ENCODE measurements at places on chromosomes 7 and 10.

DNA sequence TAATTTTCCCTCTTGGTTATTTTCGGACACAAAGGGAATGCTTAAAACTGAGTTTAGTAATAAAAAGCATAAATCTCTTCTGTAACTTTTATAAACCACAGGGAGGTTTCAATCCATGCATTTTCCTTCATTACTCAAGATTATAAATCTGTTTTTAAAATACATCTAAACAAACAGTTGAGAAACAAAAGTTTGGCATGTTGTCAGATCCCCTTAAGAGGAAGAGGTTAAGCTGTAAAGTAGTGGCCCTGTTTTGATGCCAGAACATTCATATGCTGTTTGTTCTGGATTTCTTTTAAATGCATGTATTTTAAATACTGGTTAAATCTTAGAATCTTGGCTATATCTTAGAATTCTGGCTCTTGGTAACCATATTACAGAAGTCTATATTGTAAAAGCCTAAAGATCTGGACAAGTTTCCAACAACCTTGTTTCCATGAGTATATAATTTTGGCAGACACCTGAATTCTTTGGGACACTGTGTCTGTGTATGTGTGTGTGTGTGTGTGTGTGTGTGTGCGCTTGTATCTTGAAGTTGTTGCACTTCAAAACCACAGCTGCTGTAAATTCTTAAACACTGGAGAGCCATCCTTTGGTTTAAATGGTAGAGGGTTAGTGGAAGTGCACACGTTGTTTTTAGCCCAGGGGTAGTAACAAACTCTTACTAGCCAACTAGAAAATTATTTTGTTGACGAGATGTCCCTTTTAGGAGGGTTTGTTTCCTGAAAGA, 6.8 kb upstream of the SEMA4G start:
- DNase-seq = no peak

DNA sequence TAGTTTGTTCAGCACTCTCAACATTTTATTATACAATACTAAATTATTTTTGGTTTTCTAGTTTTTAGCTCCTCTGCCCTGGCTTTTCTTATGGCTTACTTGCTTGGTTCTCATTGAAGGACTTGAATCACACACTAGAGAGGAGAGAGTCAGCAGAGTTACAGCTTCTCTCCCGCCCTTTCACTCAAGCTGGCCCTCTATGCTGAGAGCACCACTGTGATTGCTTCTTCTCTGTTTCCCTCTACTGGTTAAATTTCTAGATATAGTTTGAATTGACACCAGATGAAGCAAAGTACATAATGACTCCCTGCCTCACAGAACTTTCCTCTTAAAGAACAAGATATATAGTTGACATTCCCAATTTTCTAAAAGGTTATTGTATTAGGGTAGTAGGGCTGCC, 767.3 kb upstream of the SORCS1 start:
- DNase-seq = no peak

GRCh38 chr7:1761097-1761496, 91.0 kb downstream of the ELFN1 start:
- DNase-seq = no peak

DNA sequence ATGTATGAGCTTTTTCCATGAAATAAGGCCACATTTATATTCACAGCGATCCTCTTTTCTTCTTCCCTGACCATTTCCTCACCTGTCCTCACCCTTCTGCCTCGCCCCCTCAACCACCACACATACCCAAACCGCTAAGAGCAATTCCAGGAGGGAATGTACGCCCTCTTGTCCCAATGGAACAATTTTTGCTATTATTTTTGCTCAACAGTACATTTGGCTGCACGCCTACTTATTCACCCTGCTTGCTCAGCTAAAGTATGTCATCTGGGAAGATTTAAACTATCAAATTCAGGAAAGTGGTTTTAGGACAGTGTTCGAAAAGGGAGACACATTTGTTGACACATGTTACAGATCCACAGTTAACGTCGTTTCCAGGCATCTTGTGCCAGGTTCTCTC, 252.7 kb downstream of the NEBL start:
- DNase-seq = no peak

DNA sequence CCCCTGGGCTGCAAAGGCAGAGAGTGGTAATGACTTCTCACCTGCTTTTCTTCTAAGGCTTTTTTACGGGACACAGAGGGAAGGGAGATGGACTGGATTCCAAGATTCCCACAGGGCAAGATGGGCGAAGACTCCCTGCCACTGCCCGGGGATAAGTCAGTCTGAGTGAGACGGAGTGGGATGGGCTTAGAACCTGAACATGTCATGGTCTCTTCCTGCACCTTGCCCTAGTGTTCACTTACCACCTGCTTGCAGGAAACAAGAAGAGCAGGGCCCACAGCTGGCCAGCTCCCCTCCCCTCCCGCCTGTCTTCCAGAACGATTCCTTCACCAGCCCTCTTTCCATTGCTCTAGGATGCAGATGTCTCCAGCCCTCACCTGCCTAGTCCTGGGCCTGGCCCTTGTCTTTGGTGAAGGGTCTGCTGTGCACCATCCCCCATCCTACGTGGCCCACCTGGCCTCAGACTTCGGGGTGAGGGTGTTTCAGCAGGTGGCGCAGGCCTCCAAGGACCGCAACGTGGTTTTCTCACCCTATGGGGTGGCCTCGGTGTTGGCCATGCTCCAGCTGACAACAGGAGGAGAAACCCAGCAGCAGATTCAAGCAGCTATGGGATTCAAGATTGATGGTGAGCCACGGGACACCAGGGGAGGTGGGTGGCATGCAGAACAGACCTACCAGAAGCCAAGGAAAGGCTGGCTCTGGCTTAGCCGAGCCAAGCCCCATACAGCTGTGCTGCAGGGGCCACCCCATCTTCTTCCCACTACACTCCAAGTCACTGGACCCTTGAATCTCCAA, 1.3 kb downstream of the SERPINE1 start:
- no peak for DNase-seq

- DNase-seq = no peak
These were observed 1357.5 kb upstream of the SORCS1 start for GRCh38 chr10:108521827-108522492.

- peak; percentile 60 for DNase-seq
These were observed 88.3 kb downstream of the CABCOCO1 start for GRCh38 chr10:61750943-61751471.

- DNase-seq = no peak
These were observed 95.1 kb upstream of the LRGUK start for GRCh38 chr7:134031835-134032617.

DNA sequence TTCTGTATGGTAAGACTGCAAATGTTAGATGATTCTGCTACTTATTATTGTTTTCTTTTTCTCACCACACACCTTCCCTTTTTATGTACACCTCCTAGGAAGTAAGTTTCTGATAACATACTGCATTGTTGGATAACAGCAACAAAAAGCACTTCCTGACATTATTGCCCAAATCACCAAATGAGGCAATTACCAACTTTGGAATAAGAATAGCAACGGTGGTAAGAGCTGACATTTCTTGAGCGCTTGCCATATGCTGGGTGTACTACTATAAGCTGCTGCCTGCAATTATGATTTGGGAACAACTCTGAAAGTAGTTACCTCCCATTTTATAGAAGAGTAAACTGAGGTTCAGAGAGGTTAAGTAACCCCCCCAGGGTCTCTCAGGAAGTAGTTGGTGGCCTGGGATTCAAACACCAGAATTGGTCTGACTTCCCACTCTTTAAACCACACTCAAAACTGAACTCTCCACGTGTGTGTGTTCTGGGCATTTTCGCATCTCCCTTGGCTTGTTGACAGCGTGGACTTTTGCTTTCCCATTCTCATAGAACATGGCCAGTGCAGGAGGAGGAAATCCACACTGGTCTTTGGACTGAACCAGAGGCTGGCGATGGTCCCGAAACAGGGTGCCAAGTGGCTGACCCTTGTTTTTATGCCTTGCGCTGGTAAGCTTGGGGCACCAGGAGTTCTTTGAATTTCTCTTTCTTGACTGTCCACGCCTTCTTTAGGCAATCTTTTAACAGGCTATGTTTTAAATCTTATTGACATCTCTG, 71.4 kb downstream of the TCF7L2 start:
- no peak for DNase-seq

DNA sequence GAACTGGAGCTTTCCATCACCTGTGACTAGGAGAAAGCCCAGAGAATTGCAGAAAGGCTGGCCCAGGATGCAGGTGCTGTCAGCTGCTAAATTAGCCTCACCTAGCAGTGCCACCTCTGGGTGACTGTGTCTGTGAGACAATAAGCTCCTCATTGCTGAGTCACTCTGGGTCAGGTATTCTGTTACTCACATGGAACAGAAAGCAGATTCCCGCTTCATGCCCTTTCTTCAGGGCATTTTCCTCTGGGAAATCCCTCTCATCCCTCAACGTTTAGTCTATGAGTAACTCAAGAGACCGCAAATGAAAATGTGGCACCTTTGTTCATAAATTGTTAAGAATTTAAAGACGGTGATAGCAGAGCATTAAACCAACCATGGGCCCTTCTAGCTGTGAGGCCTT, 184.0 kb downstream of the ADAM12 start:
- no peak for DNase-seq

- DNase-seq = no peak
These were observed 56.2 kb downstream of the TACC2 start for GRCh38 chr10:122045212-122045611.

- DNase-seq = no peak
These were observed 117.7 kb downstream of the ARHGAP21 start for GRCh38 chr10:24606021-24606420.

- no peak for DNase-seq
These were observed 196.2 kb upstream of the AGK start for GRCh38 chr7:141355032-141355431.

DNA sequence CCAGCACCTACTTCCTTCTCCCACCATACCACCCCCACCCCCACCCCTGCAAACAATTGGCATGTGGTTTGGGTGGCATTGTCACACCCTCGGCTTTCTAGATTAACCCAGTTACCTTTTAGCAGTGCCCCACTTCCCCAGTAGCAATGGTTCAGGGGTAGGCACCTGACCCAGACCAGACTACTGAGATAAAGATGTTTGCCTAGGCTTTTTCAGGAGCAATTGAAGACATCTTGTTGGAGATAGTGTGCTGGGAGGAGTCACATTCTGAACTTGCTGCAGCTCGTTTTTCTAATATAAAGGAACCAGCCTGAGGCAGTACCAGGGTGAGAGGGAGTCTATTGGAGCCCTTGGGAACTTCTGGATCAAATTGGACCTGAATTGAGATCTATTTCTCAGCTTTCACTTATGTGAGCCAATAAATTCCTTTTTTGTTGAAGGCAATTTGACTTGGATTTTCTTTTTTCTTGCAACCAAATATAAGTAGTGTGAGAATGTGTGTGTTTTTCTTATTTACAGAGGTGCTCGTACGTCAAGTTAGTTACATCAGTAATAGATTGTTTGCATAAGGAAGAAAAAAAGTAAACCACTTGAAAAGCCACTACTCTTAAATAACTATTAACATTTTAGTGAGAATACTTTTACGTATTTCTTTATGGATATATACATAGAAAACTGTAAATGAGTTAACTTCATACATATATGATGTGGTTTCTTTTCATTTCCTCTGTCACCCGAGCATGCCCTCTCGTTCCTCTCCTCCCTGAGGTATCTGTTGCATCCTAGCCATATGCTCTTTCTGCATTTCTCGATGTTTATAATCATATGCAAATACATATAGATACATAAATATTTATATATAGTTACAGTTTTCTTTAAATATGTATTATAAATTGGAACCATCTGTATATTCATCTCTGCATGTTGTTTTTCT, 38.0 kb downstream of the RAB18 start:
- DNase-seq = no peak

DNA sequence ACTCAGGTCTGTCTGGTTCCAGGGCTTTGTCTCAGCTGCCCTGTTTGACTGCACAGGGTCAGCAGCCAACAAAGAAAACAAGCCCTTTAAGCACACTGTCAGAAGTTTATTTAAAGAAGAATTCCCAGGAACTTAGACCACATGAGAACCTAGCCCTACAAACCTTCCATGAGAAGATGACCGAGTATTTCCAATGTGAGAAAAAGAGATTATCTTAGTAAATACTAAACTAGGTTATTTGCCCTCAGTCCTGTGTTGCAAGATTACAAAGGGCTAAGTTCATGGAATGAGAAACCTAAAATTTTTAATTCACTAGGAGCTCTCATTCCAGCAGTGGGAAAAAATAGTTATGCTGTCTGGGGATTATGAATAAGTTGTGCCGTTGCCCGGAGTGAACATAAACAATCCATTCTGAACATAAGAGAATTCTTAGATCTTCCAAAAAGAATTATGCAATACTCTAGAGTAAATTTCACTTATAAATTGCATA, 46.7 kb downstream of the NOC3L start:
- no peak for DNase-seq

GRCh38 chr10:78628976-78629375, 439.8 kb upstream of the ZMIZ1 start:
- DNase-seq = no peak

DNA sequence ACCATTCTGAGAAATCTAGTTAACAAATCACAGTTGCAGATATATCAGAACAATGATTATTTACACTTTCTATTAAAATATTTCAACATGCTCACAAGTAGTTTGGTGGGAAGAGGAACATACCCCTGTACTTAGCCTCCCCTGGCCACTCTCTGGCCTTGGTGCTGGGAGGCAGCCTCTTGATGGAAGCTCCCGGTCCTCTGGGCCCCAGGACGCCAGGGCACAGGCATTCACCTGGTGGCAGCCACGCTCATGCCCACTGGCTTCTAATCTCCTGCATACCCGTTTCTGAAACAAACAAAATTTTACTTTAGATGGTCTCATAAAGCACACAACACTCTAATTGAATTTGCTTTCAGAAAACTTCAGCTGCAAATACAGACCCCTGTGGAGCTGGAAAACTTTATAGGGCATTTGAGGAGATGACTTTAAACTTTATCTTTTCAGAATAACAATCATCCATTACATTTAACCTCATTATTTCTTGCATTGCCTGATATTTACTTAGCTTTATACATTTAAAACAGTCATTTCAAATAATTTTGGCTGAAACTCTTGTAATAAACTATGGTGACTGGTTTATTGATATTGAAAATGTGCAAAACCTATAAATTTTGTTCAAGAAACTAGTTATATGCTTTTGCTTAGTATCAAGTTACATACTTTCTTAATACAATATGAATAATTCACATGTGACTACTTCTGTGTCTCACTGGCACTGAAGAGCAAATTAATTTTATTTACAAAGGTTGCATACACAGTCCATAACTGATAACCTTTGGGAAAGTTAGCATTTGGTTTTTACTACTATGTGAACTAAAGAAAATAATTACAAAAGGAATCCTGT, 30.8 kb downstream of the C10orf143 start:
- no peak for DNase-seq

GRCh38 chr7:84102213-84102612, 92.4 kb downstream of the SEMA3A start:
- DNase-seq = no peak

DNA sequence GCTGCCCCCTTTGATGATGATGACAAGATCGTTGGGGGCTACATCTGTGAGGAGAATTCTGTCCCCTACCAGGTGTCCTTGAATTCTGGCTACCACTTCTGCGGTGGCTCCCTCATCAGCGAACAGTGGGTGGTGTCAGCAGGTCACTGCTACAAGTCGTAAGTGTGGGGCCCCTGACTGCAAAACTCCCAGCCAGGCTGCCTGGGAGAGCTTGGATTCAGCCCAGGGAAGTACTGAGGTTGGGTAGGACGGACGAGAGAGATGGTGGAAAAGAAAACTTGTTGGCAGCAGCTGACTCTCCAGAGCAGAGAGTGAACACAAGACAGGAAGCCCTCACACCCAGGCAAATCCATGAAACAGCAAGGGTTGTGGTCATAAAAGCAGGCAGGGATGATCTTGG, 1.3 kb downstream of the PRSS2 start:
- DNase-seq = no peak
